ENCODE measurements at places on chromosomes 11 and 22.

DNA sequence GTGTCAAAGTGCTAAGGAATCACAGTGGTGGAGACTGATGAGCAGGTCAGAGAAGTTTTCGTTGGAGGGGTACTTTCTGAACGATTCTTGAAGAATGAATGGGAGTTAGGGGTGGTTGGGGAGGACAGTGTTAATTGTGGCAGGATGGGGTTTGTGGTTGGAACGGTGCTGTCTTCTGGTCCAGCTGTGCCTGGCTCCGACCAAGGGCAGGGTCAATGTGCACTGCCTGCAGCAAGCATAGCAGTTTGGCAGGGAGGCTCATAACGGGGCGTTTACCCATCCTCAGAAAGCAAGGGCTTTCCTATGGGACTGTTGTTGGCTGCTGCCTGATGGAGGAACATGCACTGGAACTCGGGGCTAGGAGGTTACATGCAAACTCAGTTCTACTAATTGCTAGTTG is 265.8 kb downstream of the KIRREL3 start:
- DNase-seq, result no peak

DNA sequence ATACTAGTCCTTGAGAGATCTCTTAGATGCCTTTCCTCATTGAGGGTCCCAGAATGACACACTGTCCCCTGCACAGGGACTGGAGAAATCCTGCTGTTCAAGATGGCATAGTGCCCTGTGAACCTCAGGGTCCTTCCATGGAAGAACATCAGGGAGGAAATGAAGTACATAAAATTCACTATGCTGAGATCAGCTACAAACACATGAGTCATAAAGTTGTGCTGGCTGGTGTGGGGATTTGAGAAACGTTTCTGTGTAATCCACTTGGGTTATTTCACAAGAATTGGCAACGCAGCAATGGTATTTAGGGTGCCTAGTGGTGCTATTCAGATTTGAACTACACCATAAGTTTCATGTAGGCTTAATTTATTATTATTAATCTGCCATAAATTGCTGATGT is 174.4 kb downstream of the MAML2 start:
- peak; percentile 84 for DNase-seq

DNA sequence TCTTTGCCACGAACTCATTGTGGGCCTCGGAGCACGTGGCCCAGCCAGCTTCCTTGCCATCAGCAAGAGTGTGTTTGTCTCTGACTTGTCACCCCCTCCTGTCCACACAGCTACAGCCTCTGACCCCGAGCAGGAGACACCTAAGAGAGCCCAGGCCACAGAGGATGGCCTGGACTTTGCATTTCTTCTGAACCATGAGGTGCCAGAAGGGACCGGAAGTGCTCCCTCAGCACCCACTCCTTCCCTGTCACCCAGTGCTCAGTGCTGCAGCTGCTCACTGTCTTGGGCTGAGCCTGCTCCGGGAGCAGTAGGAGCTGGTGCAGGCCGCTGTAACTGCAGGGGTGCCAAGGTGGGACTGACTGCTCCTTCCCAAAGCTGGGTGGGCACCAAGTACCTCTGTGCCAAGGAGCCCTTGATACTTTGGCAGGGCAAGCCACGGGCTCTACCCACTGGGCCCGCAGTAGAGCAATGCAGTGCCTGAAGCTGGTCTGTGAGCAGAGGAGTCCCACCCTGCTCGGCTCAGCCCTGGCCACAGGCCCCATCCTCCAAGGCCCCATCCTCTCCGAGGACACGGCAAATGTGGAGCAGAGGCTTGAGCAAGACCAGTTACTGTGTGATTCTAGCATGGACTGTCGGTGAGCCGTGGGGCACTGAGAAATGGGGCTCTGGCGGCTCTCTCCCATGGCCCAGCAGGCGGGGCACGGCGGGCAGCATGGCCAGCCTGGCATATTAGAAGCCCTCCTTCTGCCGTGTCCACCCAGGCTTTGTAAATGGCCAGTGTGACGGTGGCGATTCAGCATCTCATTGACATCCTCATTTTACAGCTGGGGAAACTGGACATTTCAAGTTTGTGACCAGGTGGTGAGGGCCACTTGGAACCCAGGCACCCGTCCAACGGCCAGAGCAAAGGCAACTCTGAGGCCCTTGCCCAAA is 6.3 kb downstream of the GRK2 start:
- peak; percentile 36 for DNase-seq

GRCh38 chr11:121892131-121892681 is 223.8 kb downstream of the BLID start:
- DNase-seq, result no peak

DNA sequence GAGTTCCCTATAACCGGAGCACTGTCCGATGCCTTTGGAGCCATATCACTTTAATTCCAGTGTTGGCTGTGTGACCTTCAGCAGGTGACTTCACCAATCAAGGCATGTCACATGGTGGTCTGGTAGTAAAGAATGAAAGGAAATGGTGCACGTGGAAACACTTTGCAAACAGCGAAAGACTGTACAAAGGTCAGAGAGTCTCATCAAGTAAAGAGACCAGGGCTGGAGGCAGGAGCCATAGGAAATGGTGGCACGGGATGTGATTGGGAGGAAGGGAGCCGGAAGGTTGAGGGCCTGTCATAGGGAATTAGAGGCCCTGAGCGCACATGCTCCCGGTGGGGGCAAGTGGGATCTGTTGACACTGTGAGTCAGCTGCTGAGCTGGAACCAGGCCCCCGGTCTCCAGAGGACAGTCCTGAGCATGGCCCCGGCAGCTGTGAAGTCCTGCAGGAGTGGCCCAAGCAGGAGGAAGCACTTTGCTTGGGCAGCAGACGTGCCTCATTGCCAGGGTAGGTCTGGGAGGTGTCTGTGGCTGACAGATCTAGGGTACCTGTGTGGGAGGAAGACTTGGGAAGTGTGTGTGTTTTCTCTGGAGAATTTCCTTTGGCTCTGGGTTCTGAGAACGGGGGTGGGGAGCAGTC is 2.0 kb downstream of the DAGLA start:
- DNase-seq, result peak; percentile 9

GRCh38 chr22:49258107-49259010 is 569.3 kb downstream of the BRD1 start:
- DNase-seq, result no peak

GRCh38 chr11:68998390-68998911 is 14.6 kb downstream of the MRGPRF start:
- DNase-seq, result no peak

GRCh38 chr11:12019866-12020416 is 11.5 kb upstream of the DKK3 start:
- no peak for DNase-seq

DNA sequence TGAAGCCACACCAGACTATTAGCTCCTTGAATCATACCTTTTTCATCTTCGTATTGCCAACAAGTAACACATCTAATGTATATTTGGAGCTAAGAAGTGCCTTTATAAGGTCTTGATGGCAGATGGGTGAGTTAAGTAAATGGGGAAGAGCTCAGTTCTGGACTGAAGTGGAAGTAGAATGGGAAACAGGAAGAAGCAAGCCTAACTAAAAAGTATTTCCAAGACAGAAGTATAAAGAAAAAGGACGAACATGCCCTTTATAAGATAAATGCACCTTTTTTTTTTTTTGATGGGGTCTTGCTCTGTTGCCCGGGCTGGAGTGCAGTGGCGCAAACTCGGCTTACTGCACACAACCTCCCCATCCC is 14.5 kb downstream of the CRTAM start:
- peak; percentile 27 for DNase-seq

DNA sequence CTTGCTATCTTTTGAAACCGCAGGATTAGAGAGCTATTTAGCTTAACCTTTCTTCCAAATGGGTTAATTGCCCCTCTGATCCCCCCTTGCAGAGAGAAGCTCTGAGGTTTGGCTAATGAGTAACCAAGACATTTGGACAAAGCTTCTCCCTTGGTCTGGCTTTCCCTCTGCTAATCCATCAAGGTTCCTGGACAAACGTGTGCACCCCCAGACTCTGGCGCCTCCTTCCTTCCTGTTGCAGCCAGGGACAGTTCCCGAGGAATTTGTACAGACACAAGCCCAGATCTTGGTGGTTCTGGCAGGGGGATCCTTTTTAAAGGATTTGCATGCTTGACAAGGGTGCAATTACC is 1.6 kb downstream of the KIAA1671 start:
- no peak for DNase-seq

DNA sequence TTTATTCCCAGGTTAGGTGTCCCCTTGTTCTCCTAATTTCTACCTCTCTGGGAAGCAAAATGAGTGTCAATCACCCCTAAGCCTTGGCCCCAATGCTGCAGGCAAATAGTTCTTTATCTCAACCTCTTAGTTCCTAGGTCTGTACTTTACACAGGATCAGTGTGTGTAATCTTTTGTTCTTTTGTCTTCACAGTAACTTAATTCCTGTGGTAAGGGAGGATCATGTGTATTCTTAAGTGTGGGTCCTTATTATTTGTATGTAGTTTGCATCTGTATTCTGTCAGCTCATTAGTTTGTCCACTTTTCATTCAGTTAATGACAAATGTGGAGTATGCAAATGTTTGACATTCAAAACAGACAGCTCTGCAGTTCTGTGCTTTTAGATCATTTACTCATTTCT is 166.7 kb downstream of the FAT3 start:
- no peak for DNase-seq

DNA sequence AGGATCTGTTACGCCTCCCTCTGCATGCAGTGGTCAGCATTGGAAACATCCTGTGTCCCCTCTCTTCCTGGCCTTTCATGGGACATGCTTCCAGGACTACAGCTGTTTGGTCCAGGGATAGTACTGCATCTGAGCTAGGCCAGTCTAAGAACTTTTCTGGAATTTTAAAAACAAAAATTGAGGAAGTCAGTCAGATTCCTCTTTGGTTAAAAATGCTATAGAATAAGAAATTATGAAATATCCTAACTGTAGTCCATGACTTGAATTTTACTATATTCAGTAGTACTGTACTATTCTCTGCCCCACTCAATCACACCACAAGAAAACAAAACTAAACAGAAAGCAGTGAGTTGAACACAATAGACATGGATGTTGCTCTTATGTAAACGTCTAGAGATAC is 201.0 kb upstream of the CADM1 start:
- DNase-seq, result peak; percentile 61

DNA sequence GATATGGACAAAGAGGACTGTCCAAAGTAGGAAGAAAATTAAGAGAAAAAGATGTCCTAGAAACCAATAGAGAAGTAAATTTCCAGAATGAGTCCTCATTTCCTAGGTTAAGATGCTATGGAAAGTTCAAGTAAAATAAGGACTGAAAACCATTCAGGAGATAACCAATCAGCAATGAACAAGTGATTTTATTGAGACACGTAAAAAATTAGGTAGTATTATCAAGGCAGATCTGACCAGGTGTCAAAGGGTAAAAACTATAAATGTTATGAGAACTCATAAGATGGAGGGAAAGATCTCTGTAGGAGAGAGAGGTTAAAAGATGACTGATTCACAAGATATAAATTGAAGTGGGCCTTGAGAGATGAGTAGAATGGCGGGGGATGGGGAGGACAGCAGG is 50.2 kb downstream of the SPATA19 start:
- no peak for DNase-seq

GRCh38 chr11:35389112-35389511 is 30.2 kb downstream of the SLC1A2 start:
- DNase-seq, result no peak

DNA sequence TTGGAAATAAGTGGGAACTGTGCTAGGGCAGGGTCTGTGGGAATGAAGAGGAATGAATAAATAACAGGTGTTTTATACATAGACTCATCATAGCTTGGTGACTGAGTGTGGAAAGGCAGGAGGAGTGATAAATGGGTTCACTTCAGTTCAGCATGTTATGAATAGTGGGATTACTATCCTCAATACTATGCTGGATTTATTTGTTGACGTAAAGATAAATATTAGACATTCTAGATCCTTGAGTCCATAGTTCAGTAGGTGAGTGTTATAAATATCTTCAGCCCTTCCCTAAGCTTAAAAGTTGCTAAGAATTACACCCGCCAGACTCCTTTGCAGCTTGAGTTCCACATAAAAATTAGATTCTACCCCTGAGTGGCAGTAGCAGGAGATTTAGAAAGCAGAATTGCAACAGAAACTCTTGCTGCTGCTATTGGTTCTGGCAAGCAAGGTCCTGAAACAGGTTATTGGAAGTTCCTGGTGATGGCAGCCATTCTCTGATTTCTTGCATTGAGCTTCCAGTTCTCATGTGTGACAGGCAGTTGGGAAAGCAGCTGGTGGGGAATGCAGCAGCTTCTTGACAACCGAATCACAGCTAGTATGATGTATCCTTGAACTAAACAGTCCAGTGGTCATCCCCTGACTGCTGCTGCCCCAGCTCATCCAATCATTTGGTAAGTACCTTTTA is 1558.9 kb downstream of the FAM181B start:
- DNase-seq, result no peak

DNA sequence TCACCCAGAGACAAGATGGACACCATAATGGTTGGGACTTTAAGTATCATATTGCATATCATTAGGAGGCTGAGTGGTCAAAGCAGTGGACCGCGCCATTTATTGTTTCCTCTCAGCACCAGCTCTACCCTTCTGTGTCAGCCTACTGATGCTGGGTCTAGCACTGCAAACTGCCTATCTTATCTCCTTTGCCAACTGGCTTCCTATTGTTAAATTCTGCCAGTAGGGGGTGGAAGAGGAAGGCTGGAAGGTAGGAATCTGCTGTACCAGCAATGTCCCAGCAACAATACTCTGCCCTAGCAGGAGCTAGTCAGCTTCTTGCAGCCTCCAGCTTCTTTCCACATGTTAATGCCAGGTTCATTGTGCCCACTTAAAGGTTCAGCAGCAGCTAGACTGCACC is 367.1 kb upstream of the PDGFD start:
- peak; percentile 22 for DNase-seq

DNA sequence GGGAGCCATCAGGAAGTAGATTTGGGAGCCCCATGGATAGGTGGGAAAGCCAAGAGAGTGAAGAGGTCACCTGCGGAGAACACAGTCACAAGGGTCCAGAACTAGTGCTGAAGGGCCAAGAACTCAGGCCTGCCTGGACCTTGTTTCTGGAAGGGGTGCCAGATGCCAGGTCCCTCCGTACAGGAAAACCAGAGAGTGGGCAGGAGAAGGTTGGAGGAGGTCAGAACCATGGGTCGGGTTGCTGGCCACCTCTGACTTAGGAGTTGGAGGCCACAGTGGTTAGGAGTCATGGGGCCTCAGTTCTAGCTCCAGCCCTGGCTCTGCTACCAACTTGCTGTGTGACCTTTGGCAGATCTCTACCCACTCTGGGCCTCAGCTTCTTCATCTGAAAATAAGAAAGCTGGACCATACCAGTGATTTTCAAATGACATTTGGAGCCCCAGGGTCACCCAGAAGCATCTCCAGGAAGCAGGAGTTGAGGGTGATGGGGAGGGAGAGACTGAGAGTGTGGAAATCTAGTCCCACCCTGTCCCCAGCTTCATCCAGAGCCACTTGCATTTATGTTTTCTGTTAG is 20.8 kb upstream of the TUB start:
- DNase-seq, result no peak

- DNase-seq, result no peak
These were observed 123.8 kb downstream of the RAB38 start for GRCh38 chr11:88051396-88051795.

- DNase-seq, result no peak
These were observed 75.2 kb downstream of the DHCR7 start for GRCh38 chr11:71372693-71373657.

GRCh38 chr11:134287561-134287960 is 11.4 kb downstream of the GLB1L3 start:
- no peak for DNase-seq

GRCh38 chr11:75279273-75279672 is 38.7 kb downstream of the TPBGL start:
- no peak for DNase-seq

All from inflammatory macrophage (primary cell).